Progenitor cell of endocrine pancreas (in vitro differentiated cells): ENCODE measurements at places on chromosomes 16 and 17. TPM values are rescaled to one million over a fixed set of nuclear protein-coding genes. Genes with fewer than 3 reads are reported as not detected.

DNA sequence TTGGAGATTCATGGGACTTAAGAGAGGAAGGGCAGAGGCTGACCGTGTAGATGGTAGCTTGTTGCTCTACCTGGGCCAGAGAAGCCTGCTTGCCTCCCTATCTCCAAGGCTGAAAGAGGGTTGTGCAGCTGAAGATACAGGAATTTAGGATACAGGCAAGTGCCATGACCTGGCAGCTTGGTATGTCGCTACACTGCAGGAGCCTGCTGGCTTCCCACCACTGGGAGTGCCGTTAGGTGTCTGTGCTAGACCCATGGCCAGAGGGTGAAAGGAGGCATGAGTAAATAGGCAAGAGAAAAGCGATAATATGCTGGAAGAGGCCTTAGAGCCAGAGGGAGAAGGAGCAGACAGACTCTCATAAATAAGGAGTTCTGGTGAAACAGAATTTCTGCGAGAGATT, 10.6 kb downstream of the NAA60 start:
- no peak for DNase-seq

DNA sequence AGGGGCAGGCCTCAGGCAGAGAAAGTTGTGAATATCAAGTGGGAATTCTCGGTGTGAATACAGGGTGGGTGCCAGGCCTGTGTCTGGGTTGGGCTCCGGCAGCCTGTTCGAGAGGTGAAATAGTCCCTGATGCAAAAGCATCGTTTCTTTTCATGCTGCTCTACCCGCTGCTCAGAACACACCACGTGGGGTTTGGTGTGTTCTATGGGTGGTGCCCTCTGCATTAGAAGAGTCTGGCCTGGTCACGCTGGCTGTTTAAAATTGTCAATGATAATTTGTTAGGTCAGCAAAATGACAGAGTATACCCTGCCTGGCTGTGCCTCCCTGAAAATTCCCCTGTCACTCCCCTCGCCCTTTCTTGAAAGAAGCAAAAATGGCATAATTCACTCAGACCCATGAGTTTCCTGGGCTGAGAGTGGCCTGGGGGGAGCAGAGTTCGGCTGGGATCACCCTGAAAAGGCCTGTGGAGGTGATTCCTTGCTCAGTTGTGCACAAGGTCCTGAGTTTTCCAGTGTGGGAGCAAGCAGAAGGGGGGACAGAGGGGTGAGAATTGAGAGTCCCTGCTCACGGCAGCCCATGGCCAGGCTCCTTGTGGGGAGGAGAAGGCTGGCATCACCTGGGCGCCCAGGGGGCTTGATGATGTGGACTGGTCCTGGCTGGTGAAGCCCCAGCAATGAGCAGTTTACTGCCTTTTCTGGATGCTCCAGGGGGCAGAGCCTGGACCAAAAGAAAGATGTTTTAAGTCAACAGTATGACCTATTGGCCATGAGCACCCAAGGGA, 3.2 kb downstream of the CACNG5 start:
- DNase-seq, result no peak

GRCh38 chr17:50363217-50364060, 9.5 kb downstream of the MRPL27 start:
- DNase-seq, result no peak

The XPO6 gene
- total RNA-seq, result 82.9 and 87.5 TPM in 2 replicates

The CDRT15L2 gene
- not detected in 2 replicates for total RNA-seq

DNA sequence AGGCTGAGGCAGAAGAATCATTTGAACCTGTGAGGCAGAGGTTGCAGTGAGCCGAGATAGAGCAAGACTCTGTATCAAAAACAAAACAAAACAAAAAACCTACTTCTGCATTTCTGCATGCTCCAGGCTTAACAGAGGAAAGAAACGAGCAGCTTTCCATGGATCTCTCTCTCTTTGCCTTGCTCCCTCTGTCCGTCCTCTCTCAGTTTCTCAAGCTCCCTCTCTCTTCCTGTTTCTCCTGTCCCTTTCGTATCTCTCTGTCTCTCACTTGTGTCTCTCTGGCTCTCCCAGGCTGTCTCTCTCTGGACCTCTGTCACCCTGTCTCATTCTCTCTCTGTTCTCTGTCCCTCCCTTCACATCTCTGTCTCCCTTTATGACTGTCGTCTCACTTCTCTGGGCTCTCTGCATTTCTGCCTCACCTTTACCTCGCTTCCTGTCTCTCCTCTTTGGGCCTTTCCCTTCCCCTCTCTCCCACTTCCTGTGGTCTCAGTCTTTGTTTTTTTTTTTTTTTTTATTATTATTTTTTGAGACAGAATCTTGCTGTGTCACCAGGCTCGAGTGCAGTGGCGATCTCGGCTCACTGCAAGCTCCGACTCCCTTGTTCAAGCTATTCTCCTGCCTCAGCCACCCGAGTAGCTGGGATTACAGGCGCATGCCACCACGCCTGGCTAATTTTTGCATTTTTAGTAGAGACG, 4.1 kb upstream of the PITPNA start:
- no peak for DNase-seq

The ALDH3A2 gene
- 127 and 145 TPM in 2 replicates for total RNA-seq

GRCh38 chr17:2542456-2542855, 30.8 kb upstream of the METTL16 start:
- no peak for DNase-seq

The TBC1D3H gene
- total RNA-seq, result not detected in 2 replicates

The CCDC40 gene
- 26.9 and 28.0 TPM in 2 replicates for total RNA-seq

DNA sequence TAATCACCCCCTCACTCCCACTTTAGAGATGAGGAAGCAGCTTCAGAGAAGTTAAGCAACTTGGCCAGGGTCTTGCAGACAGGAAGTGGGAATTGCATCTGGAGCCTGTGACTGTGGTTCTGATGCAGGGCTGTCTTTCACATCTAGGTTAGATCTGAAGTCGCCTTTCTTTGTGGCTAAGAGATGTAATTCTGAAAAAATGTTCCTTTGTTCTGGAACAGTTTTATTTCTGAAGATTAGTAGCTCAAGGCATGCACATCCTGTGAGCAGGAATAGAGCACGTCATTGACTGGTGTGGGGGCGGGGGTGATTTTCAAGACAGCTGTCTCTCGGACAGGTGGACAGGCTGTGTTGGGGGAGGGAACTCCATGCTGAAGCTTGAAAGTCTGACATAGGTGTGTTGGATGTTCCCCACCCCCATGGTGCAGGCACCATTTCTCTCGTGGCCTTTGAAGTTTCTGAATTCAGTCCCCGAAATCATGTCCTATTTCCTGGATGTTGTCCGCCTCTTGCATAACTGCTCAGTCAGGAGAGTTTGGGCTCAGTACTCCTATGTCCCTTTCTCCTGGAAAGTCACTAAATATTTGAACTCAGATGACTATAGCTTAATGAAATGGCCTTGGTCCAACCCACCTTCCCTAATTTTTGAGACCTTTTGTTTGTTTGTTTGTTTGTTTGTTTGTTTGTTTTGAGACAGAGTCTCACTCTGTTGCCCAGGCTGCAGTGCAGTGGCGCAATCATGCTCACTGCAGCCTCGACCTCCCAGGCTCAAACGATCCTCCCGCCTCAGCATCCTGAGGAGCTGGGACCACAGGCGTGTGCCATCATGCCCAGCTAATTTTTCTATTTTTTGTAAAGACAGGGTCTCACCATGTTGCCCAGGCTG, 21.0 kb upstream of the HERPUD1 start:
- DNase-seq, result no peak

DNA sequence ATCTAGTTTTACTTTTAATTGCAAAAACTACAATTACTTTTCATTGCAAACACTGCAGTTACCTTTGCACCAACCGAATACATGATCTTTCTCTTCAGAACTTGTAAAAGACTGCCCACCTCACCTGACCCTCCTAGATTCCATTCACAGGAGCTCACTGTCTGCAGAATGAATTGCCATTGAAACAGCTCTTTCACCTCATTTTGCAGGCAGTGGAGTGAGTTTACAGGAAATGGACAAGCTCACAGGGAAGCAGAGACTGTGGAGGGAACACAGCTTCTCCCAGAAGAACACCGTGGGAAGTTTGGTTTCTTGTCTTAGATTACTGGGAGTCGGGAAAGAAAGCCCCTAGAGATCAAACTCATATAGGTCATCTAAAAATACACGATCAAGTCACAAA, 439.7 kb upstream of the RBFOX1 start:
- no peak for DNase-seq

The NUDT16L1 gene
- total RNA-seq, result 39.4 and 41.8 TPM in 2 replicates

GRCh38 chr17:57603546-57603945, 141.6 kb downstream of the CCDC182 start:
- DNase-seq, result no peak

The ASB16 gene
- 0.49 and 0.89 TPM in 2 replicates for total RNA-seq

DNA sequence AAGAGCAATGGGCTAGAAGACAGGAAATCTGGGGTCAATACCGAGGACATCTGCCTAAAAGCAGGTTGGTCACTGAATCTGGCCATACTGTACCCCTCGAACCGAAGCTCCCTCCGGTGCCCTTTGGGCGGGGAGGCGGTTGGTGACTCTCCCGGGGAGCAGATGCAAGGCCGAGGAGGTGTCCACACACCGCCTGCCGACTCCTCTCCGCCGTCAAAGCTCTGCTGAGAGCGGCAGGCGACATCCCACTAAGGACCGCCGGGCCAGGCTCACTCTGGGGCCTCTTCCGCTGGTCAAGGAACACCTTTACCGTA, 458 bp downstream of the ZNF200 start:
- no peak for DNase-seq

The HBA1 gene
- not detected in 2 replicates for total RNA-seq

The CYBC1 gene
- total RNA-seq, result 109 and 117 TPM in 2 replicates

- no peak for DNase-seq
Measured at GRCh38 chr16:64412578-64413280, 709.1 kb downstream of the CDH11 start.

The ACD gene
- 32.7 and 34.7 TPM in 2 replicates for total RNA-seq

The KLHL10 gene
- not detected in 2 replicates for total RNA-seq

The P2RX1 gene
- 0.19 and 0.60 TPM in 2 replicates for total RNA-seq

The NME3 gene
- 34.4 and 35.3 TPM in 2 replicates for total RNA-seq

- DNase-seq, result no peak
Measured at GRCh38 chr16:12089492-12090150, 113.1 kb downstream of the SNX29 start.

- no peak for DNase-seq
Measured at GRCh38 chr17:15247891-15248529, 17.1 kb downstream of the PMP22 start.

- DNase-seq, result peak; percentile 82
Measured at GRCh38 chr17:79087428-79088143, 13.0 kb downstream of the ENGASE start.

DNA sequence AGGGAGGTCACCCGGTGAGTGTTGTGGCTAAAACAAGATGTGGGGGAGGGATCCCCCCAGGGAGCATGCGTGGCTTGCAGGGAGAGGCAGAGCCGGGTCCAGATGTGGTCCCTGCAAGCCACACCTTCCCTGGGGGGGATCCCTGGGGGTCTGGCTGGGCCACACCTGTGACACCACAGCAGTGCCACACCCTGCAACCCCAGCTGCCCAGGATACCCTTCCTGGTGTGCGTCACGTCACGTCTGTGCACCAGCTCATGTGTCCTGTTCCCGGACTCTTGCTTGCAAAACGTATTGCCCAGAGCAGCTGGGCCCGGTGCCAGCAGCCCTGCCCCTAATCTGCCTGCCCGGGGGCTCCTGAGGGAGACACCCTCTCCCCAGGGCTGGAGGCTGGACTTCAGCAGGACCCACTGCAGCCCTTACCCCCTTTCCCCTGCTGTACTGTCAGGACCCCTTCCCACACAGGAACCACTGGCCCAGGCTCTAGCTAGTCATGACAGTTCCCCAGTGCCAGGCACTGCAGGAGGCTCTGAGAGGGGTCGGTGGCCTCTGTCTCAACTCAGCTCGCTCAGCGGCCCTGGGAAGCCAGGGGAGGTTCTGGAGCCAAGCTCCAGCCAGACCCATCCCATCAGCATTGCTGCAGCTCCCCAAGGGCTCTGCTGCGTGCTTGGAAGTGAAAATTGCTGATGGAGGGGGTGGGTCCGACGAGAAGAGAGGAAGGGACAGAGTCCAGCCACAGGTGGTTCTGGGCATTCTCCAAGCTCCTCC, 25.8 kb upstream of the ACSF3 start:
- no peak for DNase-seq

The PRR29 gene
- 2.8 and 3.7 TPM in 2 replicates for total RNA-seq
